ENCODE measurements at places on chromosomes 6 and 20.

DNA sequence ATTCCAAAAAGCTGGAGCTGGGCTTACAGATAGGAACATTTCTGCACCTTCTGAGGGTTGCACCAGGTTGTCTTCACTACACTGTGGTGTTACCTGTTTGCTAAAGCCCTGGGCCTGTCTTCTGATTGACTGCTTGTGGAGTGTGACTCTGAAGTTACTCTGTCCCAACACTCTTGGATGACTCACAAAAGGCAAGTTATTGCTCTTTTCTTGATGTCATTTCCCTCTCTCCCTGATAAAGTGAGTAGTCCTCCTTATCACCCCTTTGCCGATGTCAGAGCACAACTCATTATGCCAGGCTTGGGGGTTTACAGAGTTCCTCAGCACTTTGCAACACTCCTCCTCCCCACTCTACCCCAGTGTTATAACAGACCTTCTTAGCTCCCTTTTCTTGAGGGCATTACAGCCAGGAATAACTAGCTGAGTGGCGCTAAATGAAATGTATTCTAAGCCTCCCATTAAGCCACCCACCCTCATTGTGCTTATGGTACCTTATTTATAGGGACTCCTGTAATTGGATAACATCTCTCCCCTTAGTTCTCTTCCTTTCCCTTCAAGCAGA, 36.1 kb upstream of the NKX2-4 start:
- DNase-seq, result no peak

DNA sequence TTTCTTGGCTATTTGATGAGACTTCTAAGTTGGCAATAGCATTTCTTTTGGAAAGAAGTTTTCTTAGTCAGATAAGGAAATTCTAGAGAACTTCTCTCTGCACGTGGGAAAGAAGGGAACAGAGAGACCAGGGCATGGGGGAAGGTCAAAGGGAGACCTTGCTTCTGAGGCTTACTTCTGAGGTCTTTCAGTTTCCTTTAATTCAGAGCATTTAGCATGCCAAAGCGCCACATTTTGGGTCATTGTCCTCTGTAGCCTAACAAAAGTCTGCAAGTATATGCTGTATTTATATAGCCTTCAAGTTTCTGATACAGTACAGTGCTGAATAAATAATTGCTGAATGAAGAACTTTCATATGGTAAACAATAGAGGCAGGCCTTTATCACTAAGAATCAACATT, 95.6 kb downstream of the SAMD3 start:
- DNase-seq, result no peak

DNA sequence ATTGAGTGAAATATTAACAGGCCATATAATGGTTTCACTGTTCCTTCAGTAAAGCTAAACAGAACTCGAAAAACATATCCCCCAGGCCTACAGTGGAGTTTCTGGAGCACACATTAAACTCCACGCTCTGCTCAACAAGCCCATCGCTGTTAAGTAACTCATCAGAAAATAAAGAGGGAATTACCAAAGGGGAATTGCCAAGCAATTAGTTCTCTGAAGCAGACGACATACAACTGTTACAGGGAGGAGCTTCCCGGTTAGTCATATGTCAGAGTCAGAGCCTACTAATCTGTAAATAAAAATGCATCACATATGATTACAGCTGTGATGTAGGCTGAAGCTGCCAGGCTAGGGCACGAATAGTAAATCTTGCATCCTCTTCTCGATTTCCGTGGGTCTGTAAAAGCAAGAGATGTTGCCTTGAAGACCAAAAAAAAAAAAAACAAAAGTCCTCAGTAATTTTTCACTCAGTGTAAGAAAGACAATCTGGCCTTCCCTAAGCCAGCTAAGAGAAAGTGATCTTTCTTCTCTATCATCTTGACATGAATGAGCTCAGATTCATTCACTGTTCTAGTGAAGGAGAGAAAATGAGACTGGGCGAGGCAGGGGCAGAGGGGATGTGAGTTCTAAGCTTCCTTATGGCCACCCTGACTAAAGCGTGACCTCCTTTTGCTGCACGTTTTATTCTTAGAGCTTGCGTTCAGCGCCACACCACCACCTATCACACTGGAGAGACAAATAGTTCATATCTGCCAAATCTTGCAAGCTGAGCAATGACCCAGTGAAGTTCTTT, 13.8 kb downstream of the ATXN1 start:
- DNase-seq, result no peak

- no peak for DNase-seq
These were observed 54.9 kb downstream of the LY86 start for GRCh38 chr6:6643398-6643797.

- DNase-seq, result peak; percentile 36
These were observed 47.1 kb downstream of the SCAND1 start for GRCh38 chr20:35907017-35907701.

DNA sequence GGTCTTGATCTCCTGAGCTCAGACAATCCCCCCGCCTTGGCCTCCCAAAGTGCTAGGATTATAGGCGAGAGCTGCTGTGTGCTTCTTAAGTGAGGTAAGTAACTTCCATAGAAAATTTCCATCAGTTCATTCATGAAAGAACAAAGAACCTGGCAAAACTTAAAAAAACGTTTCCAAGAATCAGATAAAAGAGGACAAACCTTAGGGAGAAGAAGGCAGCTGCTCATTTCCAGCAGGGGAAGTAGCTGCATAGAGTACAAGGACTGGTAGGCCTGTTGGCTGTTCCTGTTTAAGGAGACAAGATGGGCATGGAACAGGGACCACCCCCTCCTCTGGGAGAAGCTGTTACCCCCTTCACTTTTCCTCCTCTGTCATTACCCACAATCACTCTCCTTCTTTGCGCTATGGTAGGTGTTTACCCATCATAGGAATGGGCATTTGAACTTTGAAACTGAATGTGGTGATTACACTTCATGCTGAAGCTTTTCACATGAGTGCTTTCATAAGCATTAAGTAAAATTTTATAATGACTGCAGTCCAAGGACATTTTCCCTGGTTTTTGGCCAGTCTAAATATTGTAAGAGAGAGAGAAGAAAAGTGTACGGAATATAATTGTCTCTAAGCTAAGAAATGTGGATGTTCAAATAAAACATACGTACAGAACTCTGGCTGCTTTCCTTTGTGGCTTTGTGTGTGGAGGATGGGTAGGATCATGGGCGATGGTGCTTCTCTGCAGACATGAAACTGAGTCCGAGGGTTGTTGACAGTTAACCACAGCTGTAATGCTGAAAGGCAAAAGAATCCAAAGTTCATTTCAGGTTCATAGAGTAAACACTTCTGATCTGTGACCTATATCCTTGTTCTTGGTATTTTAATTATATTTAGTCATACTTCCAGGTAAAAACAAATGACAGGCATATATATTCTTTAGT, 56.4 kb downstream of the CCN2 start:
- DNase-seq, result no peak

GRCh38 chr20:48541581-48542071, 286.2 kb downstream of the PREX1 start:
- no peak for DNase-seq

DNA sequence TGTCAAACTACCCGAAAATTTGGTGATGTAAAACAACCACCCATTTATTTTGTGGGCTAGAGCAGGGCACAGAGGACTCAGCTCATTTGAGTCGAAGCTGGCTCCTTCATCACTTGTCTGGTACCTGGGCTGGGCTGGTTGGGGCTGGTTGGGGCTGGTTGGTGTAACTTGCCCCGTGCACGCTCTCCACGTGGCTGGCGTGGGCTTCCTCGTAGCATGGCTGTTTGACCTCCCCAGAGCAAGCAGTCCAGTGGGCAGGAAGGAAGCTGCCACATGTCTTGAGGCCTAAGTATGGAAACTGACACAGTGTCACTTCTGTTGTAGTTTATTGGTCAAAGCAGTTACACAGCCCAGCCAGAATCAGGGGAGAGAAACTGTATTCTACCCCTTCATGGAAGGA, 27.1 kb downstream of the BCAS4 start:
- no peak for DNase-seq

GRCh38 chr6:7052443-7053011, 55.2 kb upstream of the RREB1 start:
- DNase-seq, result peak; percentile 63

GRCh38 chr20:24379484-24379927, 89.9 kb upstream of the SYNDIG1 start:
- peak; percentile 20 for DNase-seq

- DNase-seq, result no peak
These were observed 89.1 kb downstream of the PREX1 start for GRCh38 chr20:48738399-48739304.
